Activated naive CD8-positive, alpha-beta T cell treated with anti-CD3 and anti-CD28 coated beads, Interleukin-2, amount 10 ng/mL, durations not matched to agents 7 days and 5 days (primary cell): ENCODE measurements at places on chromosomes 5 and 9. TPM values are rescaled to one million over a fixed set of nuclear protein-coding genes. Genes with fewer than 3 reads are reported as not detected.

GRCh38 chr9:97283768-97284167, 23.7 kb upstream of the CCDC180 start:
- no peak overlapping the region for H3K4me3 ChIP-seq
- H3K27ac ChIP-seq = no peak overlapping the region
- no peak for DNase-seq
- H3K36me3 ChIP-seq = peaks cover 54% of the 10 kb centered on the region
- H3K4me1 ChIP-seq = peaks cover 4% of the 10 kb centered on the region
- H3K27me3 ChIP-seq = no peaks in the 10 kb centered on the region

DNA sequence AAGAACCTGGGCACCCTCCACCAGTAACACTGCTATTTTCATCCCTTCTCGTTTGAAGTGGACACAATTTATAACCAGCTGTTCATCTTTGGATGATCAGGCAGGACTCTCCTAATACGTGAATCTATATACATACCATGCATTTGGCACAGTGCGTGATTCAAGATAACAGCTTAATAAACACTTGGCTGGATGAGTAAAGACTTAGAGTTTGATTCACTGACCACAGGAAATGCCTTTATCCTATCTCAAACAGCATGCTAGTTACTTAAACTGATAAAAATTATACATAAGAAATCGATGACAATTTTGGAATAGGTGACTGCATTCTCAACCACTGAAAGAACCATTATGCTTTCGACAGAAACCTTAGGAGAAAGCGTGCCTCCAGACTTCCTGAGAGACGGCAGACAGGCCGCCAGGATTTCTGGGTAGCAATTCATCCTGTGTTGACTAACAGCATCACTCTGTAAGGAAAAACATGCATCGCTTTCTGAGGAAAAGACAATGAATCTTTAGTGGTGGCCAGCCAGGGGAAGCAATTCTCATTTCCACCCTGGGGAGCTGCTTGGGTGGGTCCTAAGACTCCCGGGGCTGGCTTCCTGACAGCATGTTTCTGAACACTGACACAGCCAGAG, 9.7 kb downstream of the MRPL36 start:
- H3K36me3 ChIP-seq = peaks cover 3% of the 10 kb centered on the region
- peaks cover 54% of the 10 kb centered on the region for H3K4me1 ChIP-seq
- H3K27ac ChIP-seq = peak overlapping the region; percentile 70

- H3K27me3 ChIP-seq = no peaks in the 10 kb centered on the region
- no peaks in the 10 kb centered on the region for H3K36me3 ChIP-seq
These were observed 243.0 kb downstream of the CDH10 start for GRCh38 chr5:24401773-24402172.

- no peak overlapping the region for H3K4me3 ChIP-seq
- H3K27me3 ChIP-seq = peaks cover 14% of the 10 kb centered on the region
- H3K27ac ChIP-seq = no peak overlapping the region
- DNase-seq = no peak
These were observed 7.3 kb upstream of the WDR41 start for GRCh38 chr5:77499441-77499840.

Gene GRXCR2
- total RNA-seq = not detected

- peak overlapping the region; percentile 59 for H3K4me3 ChIP-seq
- no peak overlapping the region for H3K27ac ChIP-seq
- H3K4me1 ChIP-seq = peaks cover 7% of the 10 kb centered on the region
- peaks cover 39% of the 10 kb centered on the region for H3K27me3 ChIP-seq
These were observed 617.8 kb downstream of the PDE4D start for GRCh38 chr5:59275510-59276324.
